ENCODE measurements at places on chromosomes 1 and 21.

GRCh38 chr1:52057876-52058415 lies 1.9 kb downstream of the BTF3L4 start:
- DNase-seq, result no peak

DNA sequence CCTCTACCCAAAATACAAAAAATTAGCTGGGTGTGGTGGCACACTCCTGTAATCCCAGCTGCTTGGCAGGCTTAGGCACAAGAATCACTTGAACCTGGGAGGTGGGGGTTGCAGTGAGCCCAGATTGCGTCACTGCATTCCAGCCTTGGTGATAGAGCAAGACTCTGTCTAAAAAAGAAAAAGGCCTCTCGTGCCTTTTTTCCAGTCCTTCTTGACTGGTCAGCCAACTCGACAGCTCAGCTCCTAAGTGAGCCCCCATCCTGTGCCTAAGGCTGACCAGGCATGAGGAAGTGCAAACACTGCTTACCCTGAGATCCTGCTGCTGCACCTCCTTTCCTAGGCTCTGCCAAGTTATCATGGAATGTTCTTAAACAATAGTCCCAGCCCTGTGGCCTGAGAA lies 10.1 kb upstream of the PROK1 start:
- DNase-seq, result no peak

GRCh38 chr1:59879574-59879973 lies 47.0 kb downstream of the CYP2J2 start:
- no peak for DNase-seq

DNA sequence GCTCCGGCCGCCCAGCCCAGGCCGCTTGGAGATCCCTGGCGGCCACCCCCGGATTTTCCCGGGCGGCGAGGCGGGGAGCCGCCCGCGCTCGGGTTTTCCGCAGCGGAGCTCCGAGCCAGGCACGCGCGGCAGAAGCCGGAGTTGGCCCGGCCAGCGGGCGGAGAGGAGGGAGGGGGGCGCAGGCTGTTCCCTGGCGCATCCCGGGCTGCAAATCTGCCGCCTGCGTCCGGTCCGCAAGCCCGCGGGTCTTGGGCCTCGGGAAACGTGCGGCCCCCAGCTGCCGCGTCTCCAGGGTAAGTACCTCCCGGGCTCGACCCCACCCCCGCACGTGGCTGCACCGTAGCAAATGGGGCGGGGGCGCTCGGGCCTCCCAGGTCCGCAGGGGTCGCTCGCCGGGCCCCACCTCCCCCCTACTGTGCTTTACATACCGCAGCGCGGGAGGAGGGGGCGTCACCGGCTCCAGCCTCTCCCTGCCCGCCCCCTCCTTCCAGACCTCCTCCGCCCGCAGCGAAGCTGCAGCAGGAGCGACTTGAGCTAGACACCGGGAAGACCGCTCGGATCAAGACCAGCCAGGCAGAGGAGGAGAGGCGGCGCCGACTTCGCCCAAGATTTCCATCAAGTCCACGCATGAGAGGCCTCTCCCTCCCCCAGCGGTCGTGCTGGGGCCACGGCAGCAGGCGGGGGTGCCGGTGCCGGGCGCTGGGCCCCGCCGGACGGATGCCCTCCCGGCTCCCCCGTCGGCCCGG lies 1.6 kb downstream of the TMEM200B start:
- DNase-seq, result no peak

GRCh38 chr21:41639766-41640165 lies 127.1 kb downstream of the RIPK4 start:
- DNase-seq, result no peak

Data from occipital lobe (tissue), 3 donors.